ENCODE measurements at places on chromosomes 16 and 17.

DNA sequence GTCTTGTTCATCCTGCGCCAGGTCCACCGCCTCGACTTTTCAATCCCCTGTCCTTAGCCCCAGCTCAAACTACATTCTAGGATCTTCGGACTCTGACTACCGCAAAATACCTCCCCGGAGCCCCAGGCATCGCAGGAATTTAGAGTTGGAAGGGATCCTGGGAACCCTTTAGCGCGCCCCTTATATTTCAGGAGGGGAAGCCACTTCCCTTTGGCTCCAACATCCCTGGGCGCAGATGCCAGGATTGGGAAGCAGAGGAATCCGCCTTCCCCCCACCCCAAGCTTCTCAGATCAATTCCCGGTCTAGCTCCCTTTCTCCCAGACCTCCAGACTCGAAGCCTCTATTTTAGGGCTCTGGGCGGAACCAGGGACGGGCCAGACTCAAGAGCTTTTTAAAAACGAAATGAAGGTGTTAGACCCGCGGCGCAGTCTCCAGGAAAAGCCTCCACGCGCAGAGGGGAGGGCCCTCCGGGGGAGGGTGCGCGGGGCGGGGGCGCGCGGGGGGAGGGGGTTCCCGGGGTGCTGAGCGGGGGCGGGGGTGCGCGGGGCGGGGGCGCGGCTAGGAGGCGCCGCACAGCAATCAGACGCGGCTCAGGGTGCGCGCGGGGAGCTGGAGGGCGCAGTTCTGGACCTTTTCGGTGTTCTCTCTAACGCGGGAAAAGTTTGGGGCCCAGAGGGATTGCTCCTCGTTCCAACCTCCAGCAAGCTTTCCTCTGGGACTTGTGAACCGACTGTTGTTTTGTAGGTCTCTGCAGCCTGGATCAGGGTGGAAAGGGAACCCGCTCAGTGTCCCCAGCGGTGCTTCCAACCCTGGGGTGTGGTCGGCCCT, 1.6 kb downstream of the AHSP start:
- no peak for DNase-seq

- DNase-seq: no peak
These were observed 13.8 kb downstream of the GPT2 start for GRCh38 chr16:46898006-46898405.

DNA sequence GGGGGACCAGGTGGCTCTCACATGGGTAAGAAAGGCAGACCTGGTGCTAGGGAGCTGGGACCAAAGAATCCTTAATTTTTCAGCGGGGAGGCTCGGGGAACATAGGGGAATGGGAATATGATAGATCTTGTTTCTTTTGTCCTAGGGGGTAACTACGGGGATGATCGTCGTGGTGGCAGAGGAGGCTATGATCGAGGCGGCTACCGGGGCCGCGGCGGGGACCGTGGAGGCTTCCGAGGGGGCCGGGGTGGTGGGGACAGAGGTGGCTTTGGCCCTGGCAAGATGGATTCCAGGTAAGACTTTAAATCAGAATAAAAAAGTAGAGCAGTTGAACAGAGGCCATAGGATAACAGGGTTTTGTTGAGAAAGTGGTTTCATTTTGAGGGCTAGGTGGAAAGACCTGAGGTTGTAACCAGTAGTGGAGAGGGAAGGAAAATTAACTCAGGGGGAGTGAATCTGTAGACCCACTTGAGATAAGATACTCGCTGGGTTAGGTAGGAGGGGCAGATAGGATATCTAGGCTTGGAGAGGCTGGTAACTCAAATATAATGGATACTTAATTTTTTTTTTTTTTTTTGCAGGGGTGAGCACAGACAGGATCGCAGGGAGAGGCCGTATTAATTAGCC, 11.0 kb downstream of the FUS start:
- DNase-seq: no peak

DNA sequence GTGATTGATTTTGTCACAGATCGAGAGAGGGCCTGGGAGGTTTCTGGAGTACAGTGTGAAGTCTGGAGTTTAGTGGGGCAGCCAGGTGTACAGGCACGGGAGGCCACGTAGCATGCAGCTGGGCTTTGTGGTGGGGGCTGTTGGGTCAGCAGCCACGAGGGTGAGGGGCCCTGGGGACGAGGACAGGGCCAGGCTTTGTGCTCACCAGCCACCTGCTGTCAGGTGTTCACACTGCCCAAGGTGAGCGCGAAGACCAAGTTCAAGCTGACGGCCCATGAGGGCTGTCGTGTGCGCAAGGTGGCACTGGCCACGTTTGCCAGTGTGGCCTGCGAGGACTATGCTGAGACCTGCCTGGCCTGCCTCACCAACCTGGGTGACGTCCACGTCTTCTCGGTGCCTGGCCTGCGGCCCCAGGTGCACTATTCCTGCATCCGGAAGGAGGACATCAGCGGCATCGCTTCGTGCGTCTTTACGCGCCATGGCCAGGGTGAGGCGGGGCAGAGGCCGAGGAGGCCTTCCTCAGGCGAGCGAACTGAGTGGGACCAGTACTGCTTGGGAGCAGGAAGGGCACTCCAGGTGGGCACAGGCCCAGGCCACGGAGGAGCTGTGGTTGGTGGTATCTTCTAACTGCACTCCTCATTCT, 15.9 kb downstream of the LLGL1 start:
- DNase-seq: no peak

GRCh38 chr16:26026709-26027450, 335.1 kb downstream of the HS3ST4 start:
- no peak for DNase-seq

DNA sequence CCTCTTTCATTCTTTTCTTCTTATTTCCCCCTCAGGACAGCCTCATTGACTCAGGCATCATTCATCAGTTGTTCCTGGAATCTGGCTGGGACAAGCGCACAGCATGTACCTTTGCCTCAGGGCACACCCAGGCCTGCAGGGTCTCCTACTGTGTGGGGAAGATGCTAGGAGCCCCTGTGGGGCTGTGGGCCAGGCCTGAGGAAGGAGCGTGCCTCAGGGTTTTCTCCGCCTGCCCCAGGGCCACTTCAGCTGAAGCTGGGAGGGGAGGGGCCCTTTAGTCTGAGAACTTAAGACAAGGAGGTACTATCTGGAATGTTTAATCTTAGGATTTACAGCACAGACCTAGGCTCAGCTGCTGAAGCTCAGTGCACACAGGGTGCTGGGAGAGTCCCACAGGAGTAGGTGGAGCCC, 7.9 kb downstream of the ELMO3 start:
- DNase-seq: no peak

GRCh38 chr16:4519274-4520058, 19.1 kb downstream of the CDIP1 start:
- DNase-seq: no peak

GRCh38 chr17:34261568-34262337, 6.7 kb downstream of the CCL2 start:
- no peak for DNase-seq
